ENCODE measurements at places on chromosomes 5 and 9.

DNA sequence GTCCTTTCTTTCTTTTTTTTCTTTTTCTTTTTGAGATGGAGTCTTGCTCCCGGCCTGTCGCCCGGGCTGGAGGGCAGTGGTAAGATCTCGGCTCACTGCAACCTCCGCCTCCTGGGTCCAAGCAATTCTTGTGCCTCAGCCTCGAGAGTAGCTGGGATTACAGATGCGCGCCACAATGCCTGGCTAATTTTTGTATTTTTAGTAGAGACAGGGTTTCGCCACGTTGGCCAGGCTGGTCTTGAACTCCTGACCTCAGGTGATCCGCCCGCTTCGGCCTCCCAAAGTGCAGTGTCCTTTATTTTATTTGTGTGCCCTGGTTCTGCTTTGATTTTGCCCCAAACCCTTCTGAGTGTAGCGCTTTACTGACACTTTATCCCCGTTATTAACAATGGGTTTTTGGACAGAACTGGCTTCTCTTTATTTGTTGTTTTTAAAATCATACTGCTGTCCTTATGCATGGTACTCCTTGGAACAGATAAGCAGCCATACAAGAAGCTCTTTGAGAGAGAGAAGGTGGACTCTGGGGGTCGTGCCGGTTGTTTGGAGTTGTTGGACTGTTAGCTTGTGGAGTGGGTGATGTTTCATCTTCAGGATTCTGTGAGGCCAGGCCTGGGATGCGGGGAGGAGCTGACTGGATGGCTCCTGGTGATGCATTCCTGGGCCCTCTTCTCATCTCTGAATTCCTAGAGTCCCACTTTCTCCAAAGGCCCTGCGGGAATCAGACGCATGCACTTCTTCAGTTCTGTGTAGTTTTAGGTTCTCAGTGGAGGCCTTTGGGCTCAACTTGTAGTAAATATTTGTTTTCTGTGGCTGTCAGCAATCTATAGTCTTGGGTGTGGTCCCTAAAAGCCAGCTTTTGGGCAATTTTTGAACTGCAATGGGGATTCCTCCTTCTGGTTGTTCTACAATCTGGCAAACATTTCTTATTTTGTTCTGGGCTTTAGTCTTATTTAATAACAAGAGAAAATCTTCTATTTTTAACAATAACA is 47.8 kb downstream of the PTTG1 start:
- no peak for DNase-seq

- no peak for DNase-seq
Observed at GRCh38 chr9:5301544-5301943, 3.0 kb downstream of the RLN2 start.

- DNase-seq = no peak
Observed at GRCh38 chr9:104232781-104233341, 138.8 kb downstream of the SMC2 start.

- no peak for DNase-seq
Observed at GRCh38 chr9:22116758-22117157, 107.7 kb upstream of the CDKN2B start.

- no peak for DNase-seq
Observed at GRCh38 chr5:138506370-138507306, 36.4 kb downstream of the ETF1 start.

- no peak for DNase-seq
Observed at GRCh38 chr5:94793113-94793815, 174.8 kb downstream of the SLF1 start.

- no peak for DNase-seq
Observed at GRCh38 chr5:57417971-57418370, 64.6 kb downstream of the ACTBL2 start.

DNA sequence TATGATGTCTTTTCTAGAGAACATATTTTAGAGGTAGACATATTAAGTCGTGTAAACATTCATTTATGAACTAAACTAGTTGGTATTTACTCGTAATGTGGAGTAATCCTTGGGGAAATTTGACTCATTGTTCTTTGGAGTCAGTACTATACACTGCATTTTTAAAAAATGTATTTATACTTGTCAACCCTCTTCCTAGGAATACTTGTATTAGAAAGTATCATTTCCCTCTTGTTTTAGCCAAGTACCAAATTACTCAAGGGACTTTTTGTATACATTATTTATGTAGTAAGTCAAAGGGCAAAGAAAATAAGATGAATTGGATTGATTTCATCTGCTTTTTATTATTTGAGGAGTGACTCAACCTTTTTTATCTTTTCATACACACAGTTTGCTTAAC is 248.1 kb upstream of the IZUMO3 start:
- no peak for DNase-seq

- DNase-seq = no peak
Observed at GRCh38 chr5:64206653-64207052, 41.0 kb downstream of the RNF180 start.

GRCh38 chr9:93094658-93095204 is 1.3 kb upstream of the CARD19 start:
- no peak for DNase-seq

DNA sequence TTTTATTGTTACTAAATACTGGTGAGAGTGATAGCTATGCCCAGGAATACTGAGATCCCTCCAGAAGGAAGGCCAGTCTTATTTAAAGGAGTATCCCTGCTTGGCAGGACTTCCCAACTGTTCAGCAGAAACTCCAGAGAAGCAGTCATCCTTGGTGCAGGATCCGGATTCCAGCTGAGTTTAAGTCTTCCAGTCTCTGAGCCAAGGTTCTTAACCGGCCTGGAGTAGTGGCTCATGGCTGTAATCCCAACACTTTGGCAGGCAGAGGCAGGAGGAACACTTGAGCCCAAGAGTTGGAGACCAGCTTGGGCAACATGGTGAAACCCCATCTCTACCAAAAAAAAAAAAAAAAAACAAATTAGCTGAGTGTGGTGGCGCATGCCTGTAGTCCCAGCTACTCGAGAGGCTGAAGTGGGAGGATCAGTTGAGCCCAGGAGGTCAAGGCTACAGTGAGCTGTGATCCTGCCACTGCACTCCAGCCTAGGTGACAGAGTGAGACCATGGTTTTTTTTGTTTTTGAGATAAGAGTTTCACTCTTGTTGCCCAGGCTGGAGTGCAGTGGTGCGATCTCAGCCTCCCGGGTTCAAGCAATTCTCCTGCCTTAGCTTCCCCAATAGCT is 7.6 kb downstream of the NAIF1 start:
- DNase-seq = no peak

GRCh38 chr5:170144286-170145023 is 38.8 kb downstream of the FOXI1 start:
- no peak for DNase-seq

DNA sequence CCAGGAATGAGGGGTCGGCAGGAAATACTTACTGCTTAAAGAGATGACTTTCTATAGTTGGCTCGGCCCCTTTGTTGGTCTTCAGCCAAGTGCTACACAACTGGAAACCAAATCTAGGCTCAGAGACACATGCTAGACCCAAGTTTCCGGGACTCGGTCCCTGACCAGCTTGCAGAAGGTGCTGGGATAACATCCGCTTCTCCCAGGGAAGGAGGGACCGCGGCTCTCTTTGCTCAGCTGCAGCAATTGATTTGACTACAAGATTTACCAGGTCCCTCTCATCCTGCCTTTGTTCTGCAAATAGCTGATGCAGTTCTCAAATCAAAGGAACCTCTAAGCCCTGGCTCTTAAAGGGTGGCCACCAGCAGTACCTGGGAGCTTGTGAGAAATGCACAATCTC is 314.7 kb downstream of the MLLT3 start:
- DNase-seq = no peak

DNA sequence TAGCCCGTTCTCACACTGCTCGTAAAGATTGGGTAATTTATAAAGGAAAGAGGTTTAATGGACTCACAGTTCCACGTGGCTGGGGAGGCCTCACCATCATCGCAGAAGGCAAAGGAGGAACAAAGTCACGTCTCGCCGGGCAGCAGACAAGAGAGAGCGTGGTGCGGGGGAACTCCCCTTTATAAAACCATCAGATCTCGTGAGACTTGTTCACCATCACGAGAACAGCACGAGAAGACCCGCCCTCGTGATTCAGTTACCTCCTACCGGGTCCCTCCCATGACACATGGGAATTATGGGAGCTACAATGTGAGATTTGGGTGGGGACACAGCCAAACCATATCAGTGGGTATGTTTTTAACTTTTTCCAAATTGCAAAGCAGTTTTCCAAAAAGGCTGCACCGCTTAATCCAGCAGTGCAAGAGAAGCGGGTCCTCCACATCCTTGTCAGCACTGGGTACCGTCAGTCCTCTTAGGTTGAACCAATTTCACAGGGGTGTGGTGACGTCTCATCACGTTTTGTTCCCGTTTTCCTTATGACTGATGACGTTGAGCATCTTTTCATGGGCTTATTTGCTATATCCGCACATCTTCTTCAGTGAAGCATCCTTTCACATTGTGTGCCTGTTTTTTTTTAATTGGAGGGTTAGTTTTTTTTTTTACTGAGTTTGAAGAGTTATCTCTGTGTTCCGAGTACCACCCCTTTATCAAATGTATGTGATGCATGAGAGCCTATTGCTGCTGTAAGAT is 8.0 kb upstream of the FCN2 start:
- no peak for DNase-seq

- DNase-seq = no peak
Observed at GRCh38 chr9:99054581-99054980, 50.3 kb upstream of the TGFBR1 start.

- no peak for DNase-seq
Observed at GRCh38 chr5:157608972-157609565, 33.5 kb upstream of the ADAM19 start.

DNA sequence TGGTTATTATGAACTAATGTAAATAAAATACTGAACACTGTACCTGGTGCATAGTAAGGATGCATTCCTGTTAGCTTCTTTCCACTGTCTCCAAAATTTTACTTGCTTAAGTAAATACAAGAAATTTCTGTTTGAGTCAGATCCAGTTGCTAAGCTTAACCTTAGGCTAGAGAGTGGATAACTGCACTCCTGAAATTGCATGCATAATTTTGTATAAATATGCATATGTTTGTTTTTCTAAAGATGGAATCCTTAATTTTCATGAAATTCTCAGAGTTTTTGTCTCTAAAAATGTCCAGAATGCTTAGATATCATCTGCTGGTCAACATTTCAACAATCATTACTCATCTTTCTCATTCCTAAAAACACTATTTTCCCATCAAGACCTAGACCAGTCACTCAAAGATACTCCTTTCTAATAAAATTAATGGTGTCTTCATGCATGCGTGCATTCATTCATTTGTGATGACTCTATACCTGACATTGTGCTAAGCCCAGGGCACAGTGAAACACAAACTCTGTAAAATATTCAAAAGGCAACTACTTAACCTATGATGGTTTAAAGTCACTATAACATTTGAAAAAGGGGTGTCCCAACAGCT is 284.8 kb downstream of the SEC61B start:
- DNase-seq = no peak

- no peak for DNase-seq
Observed at GRCh38 chr9:112332214-112332613, 1.2 kb downstream of the PTBP3 start.

DNA sequence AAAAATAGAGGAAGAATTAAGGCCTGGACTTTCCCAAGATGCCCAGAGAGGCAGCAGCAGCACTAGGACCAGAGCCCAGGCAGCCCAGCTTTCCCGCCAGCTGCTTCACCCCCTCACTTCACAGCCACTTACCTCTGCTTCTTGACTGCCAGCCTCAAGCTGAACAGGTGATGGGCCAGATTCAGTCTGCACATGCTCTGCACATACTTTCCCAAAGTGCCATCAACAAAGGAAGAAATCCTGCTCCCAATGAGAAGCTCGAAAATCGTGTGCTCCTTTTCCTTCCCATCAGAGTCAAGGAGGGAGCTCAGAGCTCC is 4.1 kb upstream of the SLC25A48 start:
- DNase-seq = no peak

GRCh38 chr9:110626101-110626829 is 42.3 kb upstream of the MUSK start:
- DNase-seq = no peak

DNA sequence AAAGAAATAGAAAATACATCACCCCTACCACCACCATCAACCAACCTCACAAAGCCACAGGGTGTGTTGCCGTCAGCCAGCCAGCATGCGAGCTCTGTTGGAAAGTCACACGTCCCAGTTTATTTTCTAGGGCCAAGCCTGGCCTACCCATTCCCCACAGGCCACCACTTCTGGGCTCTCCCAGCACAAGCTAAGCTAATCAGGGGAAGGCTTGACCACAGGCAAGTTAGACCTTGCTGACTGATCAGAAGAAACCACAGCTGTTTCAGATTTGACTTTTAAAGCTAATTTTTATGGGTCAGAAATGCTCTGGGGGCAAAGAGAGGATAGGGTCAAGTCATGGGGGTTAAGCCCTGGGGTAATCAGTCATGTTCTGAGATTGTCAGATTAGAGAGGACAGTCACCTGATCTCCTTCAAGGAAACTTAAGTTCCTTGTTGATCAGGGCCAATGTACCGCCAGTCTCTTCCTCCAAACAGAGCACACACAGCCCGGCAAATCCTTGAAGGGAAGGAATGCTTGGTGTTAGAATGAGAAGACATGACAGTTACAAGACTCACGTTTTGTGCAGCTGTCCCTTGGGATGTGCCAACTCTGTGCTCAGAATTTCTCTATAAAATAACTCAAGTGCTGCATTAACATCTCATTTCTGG is 7.6 kb downstream of the SHB start:
- DNase-seq = no peak

GRCh38 chr5:127563136-127563535 is 45.7 kb downstream of the PRRC1 start:
- no peak for DNase-seq

DNA sequence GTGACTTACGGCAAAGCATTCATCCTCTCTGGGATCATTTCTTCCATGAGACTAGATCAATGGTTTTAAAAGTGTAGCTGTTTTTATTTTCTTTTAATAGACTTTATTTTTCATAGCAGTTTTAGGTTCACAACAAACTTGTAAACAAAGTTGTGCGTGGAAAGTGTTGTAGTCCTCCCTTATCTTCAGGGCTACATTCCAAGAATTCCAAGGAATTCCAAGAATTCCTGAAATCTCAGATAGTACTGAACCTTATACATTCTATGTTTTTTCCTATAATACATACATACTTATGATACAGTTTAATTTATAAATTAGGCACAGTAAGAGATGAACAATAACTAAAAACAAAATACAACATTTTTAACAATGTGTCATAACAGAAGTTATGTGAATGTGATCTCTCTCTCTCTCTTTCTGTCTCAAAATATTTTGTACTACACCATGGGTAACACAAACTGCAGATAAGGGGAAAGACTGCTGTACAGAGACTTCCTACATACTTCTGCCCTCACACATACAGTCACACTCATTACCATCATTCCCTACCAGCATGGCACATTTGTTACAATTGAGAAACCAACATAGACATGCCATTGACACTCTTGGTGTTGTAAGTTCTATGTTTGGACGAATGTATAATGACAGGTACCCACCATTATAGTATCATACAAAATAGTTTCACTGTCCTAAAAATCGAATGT is 1933.2 kb upstream of the WWC1 start:
- no peak for DNase-seq

- no peak for DNase-seq
Observed at GRCh38 chr5:24899180-24899579, 254.4 kb upstream of the CDH10 start.

Measured in activated gamma-delta T cell (primary cell).